Foreskin keratinocyte (primary cell): ENCODE measurements at places on chromosomes 5 and 9.
A peak's percentile ranks its signal among the peaks of the same experiment; 100 is the strongest.

DNA sequence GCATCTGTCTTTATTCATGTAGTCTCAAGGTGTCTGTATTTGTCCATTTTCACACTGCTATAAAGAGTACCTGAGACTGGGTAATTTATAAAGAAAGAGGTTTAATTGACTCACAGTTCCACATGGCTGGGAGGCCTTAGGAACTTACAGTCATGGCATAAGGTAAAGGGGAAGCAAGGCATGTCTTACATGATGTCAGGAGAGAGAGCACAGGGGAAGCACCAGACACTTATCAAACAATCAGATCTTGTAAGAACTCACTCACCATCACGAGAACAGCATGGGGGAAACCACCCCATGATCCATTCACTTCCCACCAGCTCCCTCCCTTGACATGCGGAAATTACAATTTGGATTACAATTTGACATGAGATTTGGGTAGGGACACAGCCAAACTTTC is 44.2 kb downstream of the NLN start:
- no peak for DNase-seq

DNA sequence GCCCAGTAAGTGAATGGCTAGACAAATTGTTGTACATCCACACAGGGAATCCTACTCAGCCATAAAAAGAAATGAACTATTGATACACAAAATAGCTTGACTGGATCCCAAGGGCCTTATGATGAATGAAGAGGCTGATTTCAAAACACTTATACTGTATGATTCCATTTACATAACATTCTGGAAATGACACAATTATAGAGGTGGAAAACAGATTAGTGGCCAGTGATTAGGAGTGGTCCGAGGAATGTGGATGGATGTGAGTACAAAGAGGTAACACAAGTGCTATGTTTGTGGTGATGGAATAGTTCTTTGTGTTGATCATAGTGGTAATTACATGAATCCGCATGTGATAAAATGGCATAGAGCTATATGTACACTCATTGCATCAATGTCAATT is 4.7 kb upstream of the UBLCP1 start:
- DNase-seq, result no peak

DNA sequence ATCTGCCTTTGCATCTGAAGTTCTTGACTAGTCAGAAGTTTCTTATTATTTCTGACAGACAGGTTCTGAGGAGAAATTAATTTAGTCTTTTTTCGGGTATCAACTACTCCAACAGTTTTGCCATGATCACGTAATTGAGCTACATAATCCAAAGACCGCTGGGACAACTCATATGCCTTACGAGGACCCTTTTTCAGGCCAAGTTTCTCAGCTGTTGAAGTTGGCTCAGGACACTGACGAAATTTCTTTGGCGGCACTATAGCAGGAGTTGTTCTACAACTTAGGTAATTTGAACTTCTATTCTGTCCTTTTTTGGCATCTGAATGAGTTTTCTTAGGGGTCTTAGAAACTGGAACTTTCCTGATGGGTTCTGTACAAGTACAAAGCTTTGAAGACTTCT is 27.2 kb downstream of the SETX start:
- DNase-seq, result no peak

- no peak for DNase-seq
Observed at GRCh38 chr9:91006046-91006445, 204.4 kb downstream of the SYK start.

- DNase-seq, result no peak
Observed at GRCh38 chr5:62483556-62483955, 71.0 kb downstream of the IPO11 start.

DNA sequence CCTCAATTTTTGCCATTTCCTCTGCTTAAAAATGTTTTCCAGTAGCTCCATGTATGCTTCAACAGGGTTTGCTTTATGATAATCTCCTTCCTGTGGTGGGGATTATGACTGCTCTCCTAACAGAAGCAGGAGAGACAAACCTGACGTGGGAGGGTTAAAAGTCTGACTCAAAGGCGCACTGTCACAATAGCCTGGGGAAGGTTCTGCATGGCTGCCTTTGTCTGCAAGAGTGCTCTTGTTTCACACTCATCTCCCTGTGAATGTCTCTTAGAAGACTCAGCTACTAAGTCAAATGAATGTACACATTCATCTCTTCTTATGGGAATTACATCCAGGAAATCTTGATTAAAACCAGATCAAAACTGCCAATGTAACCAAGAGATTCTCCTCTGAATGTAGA is 90.9 kb upstream of the MTAP start:
- DNase-seq, result peak; percentile 93
